ENCODE measurements at places on chromosomes 2 and 18.

GRCh38 chr2:177631680-177632079 is 239.1 kb downstream of the AGPS start:
- DNase-seq, result no peak

GRCh38 chr2:233380995-233381637 is 26.8 kb downstream of the DGKD start:
- no peak for DNase-seq

- DNase-seq, result no peak
Measured at GRCh38 chr2:70340761-70341476, 39.1 kb upstream of the FAM136A start.

GRCh38 chr2:68877079-68877772 is 6.0 kb upstream of the BMP10 start:
- DNase-seq, result no peak

DNA sequence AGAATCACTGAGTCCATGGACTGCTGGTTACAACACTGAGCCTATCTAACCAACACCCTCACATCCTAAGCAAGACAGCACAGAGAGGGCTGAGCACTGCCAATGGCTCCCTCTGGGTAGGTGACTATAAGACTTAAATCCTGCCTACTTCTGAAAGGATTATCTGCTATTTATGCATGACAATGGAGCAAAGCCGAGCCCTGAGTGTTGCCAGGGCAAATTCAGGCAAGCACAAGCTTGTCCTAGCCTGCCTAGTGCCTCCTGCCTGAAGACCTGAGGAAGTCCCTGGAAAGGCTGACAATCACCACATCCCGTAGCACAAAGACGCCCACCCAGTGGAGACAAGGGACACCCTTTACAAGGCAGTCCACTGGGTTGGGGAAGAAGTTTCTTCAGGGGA is 129.7 kb downstream of the OSR1 start:
- DNase-seq, result peak; percentile 83

GRCh38 chr2:40131081-40131704 is 320.7 kb downstream of the SLC8A1 start:
- no peak for DNase-seq

- DNase-seq, result no peak
Measured at GRCh38 chr2:210250622-210251021, 25.4 kb upstream of the ACADL start.

DNA sequence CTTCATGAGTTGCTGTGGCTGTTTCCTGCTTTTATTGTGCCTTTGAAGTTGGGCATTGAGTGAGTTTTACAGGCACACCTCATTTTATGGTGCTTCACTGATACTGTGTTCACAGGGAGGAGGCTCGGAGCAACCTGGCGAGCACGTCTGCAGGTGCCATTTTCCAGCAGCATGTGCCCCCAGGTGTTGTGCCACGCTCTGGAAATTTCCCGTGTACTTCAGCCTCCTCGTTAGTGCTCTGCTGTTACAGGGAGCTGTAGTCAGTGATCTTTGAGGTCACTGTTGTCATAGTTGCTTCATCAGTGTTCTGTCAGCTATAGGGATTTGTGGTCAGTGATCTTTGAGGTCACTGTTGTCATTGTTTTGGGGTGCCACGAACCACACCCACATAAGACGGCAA is 20.1 kb downstream of the CTDP1 start:
- no peak for DNase-seq

GRCh38 chr2:62030902-62031301 is 125.4 kb downstream of the COMMD1 start:
- DNase-seq, result no peak

- peak; percentile 95 for DNase-seq
Measured at GRCh38 chr18:29156531-29156930, 979.6 kb upstream of the CDH2 start.

DNA sequence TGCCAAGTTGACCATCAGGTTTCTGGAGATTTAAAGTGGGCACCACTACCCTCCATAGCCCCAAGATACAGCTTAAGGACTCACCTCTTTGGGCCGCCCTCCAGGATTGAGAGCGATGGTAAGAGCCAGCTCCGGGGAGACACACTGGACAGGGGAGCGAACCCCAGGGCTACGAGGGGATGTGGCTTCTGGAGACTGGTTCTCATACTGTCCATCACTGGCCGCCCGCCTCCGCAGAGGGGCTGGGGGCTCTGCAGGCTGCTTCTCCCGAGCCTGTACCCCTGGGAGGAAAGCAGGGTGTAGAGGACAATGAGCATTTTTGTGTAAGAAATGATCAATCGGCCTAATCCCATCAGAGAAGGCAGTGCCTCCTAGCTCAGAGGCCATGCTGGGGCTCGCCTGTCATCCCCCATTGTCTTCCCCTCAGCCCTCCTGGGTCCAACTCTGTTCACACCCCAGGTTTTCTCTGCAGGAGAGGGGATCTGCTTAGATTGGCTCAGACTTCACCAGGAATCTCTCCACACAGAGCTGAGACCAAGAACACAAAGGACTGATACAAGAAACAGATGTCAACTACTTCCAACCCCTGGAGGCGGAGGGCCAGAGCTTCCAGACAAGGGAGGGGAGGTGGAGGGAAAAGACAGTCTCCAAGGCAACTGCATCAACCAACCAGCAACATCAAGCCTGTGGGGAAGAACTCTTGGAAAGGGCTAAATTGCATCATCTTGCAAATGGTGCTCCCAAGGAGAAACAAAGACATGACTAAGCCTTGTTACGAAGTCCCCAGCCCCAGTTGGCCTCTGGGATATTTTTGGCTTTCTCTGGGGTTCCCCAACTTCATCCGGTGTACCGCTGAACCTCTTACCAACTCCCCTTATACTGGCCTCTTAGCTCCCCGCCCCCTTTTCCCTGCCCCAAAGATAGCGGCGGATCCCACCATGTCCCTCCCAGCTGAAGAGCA is 166.6 kb downstream of the TNS1 start:
- no peak for DNase-seq

- DNase-seq, result no peak
Measured at GRCh38 chr2:156845806-156846558, 409.8 kb downstream of the GPD2 start.

DNA sequence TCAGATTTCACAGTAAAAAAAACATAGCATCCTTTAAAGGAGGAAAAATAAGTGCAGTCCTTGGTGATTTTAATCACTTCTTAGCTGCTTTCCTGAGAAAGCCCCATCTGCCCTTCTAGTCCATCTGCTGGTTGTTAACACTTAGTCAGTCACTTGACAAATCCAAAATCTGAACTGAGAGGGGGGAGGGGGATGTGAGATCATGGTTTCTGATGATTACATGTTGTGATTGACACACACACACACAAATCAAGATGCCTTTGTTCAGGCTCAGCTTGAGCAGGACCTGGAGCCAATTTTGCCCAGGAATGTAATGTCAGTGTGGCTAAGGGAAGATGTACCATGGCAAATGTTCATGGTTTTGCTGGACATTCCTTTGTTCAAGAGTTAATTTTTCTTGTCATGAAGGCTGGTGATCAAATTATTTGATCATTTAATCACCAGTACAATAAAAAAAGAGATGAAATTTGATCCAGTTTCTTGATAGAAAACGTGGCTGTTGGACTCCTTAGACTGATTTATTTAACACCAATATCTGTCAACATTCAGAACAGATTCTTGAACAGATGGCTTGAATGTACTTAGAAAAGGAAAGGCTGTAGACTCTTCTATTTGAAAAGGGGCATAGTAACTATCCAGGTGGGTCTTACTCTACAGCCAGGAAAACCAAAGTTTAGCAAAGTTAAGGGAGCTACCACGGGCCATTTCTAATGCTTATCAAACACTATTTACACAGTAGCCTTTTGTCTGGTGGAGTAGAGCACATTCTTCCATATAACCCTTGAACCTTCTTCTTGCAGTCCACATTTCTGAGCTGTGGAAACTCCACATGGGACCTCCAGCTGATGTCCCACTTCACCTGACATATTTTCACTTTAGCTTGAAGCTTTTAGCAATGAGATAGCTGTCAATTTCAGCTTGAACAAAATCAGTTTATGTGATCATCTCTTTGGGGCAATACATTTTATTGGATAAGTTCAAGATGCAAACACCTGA is 408.7 kb downstream of the PIK3C3 start:
- DNase-seq, result no peak

DNA sequence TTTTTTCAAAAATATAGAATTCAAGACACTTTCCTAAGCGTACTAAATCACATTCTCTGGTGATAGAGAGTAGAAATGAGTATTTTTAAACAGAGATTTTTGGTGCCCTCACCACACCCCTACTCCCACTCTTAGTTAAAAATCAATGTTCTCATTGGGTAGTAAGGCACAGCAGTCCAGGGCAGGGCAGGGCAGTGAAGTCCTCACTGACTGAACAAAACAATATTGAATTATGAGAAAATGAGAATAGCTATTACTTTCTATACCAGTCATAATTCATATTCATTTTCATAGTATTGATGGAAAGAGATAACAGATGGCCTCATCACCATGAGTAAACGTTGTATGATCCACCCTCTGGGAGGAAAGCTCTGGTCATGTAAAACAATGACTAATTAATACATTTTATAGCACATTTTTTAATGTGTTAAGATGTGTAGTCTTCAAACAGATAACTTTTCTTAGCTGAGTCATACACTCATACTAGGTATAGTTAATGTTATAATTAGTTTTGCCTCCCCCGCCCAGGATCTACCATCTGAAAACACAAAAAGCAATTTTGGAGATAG is 686.1 kb downstream of the KCNJ3 start:
- DNase-seq, result no peak

DNA sequence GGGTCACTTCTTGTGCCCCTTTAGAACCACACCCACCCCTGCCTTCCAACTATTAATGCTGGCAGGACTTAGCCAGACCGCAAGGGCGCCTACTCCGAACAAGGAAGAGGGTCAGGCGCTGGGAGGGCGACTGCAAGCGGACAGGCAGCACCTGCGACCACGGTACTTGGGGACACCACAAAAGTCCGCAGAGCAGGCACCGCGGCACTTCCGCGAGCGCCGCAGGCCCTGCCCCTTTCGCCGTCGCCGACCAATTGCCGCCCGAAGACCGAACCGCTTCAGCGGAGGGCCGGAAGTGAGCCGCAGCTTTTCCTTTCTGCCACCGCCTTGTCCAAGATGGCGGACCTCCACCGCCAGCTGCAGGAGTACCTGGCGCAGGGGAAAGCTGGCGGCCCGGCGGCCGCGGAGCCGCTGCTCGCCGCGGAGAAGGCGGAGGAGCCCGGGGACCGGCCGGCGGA is at the start of gene SFT2D3:
Gene SFT2D3, plus strand, starts transcription at position 305 of the 458 bp plus-strand sequence. Its CDS starts 32 bp downstream, at position 337.
- no peak for DNase-seq

DNA sequence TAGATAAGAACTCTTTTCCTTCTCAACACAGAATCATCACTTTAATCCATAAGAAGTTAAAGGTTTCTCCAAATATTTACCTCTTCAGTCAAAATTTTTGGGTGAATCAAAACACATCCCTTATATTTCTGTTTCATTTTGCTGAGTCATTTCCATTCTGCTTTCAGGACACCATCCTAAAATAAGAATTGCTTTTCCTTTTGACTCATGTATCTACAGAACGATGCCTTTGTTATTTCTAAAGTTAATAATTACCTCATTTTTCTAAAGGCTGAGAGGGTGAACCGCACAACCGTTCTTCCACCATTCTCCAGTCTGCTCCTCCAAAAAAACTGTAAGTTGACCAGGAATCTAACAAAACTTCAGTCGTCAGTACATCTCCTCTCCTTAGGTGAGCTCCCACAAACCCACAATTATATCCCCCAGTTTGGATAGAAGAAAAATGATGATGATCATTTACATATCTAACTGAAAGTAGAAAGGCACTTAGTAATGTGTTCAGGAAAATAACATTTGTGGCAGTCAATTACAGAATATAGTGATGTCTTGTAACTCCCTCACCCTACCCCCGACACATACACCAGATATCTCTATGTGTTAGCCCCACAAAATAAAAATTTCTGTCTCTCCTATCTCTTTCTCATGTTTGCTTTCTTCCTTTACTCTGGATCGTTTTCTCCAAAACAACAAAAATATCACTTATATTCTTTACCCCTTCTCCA is 162.5 kb downstream of the RAD51AP2 start:
- no peak for DNase-seq

DNA sequence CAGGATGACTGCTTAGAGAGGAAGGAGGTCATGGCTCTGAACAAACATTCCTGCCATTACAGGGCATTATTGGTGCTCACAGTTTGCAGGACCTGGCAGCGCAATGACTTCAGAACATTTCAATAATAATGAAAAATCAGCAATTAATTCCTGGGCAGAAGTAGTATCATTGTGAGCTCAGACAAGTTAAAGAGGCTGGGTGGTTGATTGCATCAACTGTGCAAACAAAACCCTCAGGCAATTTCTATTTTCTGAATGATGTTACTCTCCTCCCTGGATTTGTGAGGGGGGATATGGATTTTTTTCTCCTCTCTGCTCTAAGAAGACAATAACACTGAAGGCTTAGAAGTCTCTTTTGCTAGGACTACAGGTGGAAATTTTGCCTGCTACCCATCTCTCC is 168.1 kb upstream of the TACR1 start:
- no peak for DNase-seq

- DNase-seq, result no peak
Measured at GRCh38 chr2:69615969-69616368, 27.6 kb downstream of the AAK1 start.

DNA sequence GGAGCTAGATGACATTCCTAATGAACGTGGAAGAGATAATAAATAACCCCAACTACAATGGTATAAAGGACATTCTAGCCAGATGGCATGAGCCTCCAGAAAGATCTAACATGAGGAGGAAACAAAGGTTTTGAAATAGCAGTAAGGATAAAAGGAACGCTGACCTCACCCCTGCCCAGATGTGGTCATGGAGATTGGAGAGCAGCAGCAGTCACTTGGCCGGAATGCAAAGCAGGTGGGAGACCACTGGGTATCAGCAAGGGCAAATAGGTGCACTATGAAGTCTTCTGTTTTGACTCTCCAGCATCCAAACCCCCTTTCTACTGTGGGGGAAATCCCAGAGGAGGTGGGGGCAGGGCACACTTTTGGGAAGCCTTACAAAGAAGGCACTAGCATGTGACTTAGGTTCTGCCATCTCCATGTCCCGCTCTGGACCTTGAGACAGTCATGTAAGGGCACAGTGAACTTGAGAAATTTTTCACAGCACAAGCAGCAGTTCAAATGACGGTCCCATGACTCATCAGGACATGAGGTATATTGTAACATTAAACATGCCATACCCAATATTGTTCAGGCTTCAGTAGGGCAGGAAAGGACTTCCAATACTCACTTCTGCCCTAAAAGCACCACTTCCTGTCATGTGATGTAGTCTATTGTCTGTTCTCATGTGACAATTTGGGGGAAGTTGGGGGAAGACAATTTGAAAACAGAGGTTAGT is 55.2 kb downstream of the METTL4 start:
- peak; percentile 87 for DNase-seq

GRCh38 chr2:38076152-38076709 is 280 bp upstream of the CYP1B1 start:
- DNase-seq, result no peak

DNA sequence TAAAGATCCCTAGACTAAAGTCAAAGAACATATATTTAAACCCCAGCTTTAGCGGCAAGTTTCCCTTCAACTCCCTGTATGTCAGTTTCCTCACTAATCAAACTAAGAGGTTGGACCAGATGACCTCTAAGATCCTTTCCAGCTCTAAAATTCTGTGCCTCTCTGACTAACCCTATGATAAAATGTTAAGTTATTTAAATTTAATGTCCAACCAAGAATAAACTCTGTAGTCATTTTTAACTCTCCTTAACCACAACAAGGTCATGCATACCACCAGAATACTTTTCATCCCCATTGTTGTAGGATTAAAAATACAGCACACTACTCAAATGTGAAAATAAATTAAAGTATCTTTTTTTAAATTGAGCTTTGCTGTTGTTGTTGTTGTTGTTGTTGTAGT is 5.2 kb upstream of the PDE1A start:
- DNase-seq, result no peak

GRCh38 chr18:70762812-70763211 is 474.0 kb downstream of the SOCS6 start:
- no peak for DNase-seq
